ENCODE measurements at places on chromosomes 4 and X.
A peak's percentile ranks its signal among the peaks of the same experiment; 100 is the strongest.

DNA sequence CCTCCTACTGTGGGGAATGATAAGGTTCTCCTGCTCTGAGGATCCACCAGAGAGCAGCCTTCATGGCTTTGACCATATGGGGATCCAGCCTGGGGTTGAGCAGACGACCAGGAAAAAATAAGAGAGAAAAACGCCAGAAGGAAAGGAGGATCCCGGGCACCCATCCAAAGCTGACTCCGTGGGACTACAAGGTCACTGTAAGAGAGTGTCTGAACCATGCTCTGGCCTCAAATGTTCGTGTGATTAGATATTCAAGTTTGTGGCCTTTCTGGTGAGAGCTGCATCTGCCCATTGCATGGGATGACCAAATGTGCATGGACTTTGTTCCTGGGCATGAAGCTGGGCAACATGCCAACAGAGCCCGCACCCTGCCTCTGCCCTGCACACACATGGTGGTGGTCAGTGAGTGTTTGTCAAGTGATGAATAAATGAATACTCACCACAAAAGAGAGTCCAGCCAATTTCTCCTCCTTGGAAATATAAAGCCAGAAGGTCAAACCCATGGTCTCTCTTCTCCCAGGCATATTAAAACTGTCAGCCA lies 346.0 kb upstream of the GATB start:
- DNase-seq, result no peak

DNA sequence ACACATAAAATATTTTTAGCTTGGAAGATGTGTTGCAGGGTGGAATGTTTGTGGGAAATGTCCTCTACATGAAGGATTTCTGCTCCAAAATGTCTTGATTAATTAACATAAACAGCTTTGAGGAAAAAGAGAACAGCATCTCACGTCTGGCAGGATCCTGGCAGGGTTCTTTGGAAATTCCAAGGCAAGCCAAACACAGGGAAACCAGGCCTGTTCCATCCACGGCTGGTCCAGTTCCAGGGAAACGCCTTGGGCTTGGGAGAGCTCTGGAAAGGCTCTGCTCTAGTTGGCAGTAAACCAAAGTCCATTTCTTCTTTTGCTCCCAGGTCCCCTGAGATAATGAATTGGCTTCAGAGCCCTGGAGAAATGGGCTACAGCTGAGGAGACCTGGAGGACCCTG lies 42.4 kb upstream of the GAB1 start:
- no peak for DNase-seq

DNA sequence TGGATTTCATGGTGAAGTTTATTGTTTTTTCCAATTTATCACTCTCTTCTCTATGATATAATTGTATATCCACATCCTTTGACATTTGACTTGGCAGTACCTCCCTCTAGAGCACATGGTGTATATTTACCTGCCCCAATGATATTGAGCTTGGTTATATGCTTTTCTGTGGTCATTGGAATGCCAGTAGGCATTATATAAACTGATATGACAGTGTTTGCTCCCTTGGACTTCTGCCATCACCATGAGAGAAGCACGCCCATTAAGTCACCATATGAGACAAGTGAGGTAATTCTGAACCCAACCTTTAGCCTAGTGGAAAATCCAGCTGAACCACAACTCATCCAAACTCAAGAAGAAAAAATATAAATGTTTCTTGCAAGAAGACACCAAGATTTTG lies 2761.5 kb downstream of the ARAP2 start:
- no peak for DNase-seq

DNA sequence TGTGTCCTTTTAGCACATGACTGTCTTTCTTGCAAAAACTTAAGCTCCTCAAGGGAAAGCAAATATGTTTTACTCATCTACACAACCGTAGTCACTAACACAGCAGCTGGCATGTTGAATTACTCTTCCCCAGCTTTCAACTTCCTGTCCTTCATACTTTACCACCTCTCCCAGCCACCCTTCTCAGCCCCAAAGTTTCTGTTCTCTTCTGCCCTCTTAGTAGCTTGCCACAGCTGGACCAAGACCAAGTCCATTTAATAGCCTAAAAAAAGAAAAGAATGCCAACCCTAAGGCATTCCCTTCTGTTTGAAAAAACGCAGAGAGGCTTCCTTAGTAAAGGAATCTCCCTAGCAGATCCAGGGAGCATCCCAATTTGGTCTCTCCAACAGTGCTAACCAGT lies 36.8 kb downstream of the SRPX2 start:
- no peak for DNase-seq

DNA sequence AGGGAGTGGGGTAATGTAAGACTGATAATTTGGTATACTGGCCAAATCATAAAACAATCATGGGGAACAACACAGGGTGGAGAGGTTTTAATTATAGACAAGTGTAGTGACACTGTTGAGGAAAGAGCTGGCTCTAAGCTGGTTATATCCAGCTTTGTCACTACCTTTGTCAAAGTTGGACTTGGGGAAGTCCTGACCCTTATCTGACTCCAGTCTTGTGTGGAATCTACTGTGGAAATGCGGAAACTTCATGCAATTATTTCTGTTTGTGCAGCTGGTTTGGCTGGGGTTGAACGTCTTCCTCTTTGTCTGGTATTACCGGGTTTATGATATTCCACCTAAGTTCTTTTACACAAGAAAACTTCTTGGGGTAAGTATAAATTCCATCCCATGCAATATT lies 2.0 kb downstream of the CYBB start:
- DNase-seq, result no peak

- DNase-seq, result no peak
These were observed 4.3 kb upstream of the FGG start for GRCh38 chr4:154616731-154617130.

GRCh38 chr4:26288355-26288909 lies 32.4 kb upstream of the RBPJ start:
- no peak for DNase-seq

- DNase-seq, result no peak
These were observed 12.6 kb upstream of the CCNQ start for GRCh38 chrX:153611298-153612095.

GRCh38 chr4:112895811-112896608 lies 153.4 kb upstream of the ANK2 start:
- no peak for DNase-seq

DNA sequence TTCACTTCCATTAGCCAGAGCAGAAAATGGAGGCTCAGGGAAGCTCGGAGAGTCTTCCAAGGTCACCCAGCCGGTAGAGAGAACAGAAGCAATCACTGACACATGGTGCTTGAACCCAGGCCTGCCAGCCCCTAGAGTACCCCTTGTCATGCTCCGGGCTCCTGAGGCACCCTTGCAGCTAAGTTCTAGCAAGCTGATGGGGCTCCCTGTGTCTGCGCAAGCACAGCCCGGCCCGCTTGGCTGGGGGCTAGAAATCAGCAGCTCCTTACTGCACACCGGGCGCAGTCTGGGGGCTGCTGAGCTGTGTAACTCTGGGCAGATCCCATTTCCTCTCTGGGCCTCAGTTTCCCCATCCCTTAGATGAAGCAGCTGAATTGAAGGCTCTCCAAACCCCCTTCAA lies 102.1 kb upstream of the PSAPL1 start:
- no peak for DNase-seq

- DNase-seq, result no peak
These were observed 831.5 kb downstream of the STIM2 start for GRCh38 chr4:27692158-27692557.

GRCh38 chr4:152106113-152106763 lies 345.4 kb upstream of the GATB start:
- no peak for DNase-seq

DNA sequence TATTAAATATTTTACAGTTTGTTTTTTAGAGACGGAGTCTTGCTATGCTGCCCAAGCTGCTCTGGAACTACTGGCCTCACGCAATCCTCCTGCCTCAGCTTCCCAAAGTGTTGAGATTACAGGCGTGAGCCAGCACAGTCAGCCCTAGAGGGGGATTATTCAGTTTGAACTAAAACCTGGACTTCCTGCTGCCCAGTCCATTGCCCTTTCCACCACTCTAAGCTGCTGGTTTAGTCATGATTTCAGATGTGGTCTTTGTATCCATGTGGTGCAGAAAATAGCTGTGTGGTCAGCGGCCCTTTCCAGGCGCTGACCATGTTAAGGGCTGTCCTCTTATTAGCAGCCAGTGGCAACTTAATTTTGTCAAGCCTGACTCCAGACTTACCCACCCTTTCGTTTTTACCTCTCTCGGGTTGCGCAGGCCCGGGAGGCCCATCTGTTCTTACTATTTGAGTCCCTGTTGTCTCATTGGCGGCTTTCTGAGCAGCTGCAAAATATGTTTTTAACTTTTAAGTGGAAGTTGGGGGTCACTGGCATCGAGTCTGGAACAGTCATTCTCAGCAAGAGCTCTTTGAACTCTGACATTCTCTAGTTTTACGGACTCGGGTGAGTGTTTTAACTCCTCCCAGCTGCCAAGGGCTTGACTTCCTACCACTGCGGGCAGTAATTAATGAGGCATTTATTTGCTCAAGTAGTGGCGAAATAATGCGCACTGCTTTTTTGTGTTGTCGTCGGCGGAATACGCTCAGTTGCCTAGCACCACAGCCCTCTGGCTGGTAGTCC lies 773 bp upstream of the VMA21 start:
- peak; percentile 18 for DNase-seq

- no peak for DNase-seq
These were observed 919.6 kb upstream of the DIAPH2 start for GRCh38 chrX:95764972-95765451.

GRCh38 chr4:121140716-121141460 lies 23.2 kb downstream of the TNIP3 start:
- DNase-seq, result no peak

GRCh38 chrX:4485912-4486311 lies 772.5 kb upstream of the PRKX start:
- DNase-seq, result no peak

DNA sequence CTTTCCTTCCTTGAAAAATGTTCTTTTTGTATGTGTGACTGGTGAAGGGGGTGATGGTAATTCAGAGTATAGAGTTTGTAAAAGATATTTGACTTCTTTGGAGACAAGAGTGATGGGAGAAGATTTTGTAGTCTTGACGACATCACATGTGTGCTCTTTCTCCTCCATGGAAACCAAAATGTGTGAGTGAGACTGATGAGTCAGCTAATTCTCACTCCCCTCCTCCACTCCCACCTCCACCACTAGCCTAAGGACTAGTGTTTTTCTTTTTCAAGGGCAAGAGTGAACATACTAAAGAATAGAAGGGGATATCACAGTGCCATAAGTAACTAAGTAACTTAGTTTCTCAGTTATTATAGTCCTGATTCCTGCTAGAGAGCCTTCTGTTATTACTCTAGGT lies 14.0 kb upstream of the DGKK start:
- DNase-seq, result no peak

DNA sequence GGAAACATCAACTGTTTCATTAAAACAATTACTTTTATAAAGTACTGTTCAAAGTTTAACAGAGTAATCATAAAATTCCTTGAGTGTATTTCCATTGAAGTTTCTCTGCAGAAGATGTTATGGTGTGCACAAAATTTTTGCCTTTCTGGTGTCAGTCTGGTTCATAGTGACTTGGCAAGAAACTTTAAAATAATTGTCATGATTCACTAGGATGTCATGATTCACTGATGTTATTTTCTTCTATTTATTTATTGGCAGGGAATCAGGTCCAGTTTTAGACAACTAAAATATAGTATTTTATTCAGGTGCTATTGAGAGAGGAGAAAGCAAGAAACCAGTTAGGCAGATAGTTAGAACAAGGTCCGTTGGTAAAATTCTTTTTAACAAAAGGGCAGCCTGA lies 3.8 kb downstream of the UGT2A1 start:
- DNase-seq, result no peak

DNA sequence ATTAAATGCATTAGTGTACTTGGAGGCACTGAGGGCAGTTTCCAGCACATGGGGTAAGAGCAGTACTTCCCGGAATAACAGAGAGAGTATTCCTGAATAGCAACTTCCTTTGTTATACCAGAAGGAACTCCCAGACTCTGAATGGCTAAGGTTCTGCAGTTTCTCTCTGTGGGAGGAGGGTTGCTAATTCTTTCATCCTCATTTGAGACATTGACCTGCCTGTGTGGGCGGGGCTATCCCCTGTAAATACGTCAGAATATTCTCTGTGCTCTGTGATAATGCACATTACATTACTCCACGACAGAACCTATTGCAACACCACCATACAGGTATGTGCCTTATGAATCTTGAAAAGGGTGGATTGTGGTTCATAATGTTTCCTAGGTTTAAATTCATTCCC lies 52.7 kb downstream of the SPINK2 start:
- no peak for DNase-seq

DNA sequence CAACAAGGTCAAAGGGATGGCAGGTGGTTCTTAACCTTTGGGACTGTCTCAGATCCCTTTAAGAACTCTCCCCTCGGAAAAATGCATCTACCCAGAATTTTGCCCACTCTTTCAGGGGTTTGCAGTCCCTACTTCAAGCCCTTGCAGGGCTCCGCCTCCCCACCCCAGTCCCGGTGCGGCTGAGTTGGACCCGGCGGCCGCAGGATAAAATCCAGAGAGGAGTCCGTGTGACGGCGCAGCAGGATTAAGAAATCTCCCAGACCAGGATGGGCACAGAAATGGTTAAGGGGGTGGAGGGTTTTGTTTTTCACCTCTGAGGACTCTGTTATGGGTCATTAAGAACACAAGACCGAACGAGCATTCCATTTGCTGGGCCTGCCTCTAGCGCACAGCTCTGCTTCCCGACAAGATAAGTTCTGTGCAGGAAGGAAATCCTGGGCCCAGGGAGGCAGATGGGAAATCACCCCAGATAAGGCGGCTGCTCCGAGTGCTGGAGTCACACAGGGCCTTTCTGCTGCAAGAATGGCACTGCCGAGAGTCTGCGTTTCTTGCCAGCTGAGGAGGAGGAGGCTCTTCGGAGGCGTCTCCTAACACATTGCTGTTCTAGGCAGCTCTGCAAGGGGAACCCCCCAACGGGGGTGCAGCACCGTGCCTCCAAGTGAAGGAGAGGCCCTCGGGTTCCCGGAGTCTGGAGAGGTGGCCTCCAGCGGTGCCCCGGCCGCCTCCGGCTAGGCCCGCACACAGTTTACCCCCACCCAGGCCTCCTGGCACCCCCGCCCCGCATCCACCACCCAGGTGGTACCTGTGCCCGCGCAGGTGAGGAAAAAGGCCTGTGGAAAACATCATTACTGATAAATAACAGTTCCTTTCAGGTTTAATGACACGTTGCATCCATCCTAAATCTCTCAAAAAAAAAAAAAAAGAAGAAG lies 277.6 kb downstream of the BCOR start:
- DNase-seq, result no peak

GRCh38 chr4:40831146-40831907 lies 81.6 kb downstream of the NSUN7 start:
- DNase-seq, result no peak

GRCh38 chr4:39346856-39347519 lies 19.2 kb downstream of the RFC1 start:
- no peak for DNase-seq

DNA sequence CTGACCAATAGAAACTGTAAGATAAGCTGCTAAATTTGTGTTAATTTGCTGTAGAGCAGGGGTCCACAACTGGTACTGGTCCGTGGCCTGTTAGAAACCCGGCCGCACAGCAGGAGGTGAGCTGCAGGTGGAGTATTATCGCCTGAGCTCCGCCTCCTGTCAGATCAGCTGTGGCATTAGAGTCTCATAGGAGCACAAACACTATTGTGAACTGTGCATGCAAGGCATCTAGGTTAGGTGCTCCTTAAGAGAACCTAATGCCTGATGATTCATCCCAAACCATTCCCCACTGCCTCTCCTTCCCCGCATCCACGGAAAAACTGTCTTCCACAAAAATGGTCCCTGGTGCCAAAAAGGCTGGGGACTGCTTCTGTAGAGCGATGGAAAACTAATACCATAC lies 19.7 kb downstream of the FBXW7 start:
- no peak for DNase-seq

All from stimulated activated CD4-positive, alpha-beta T cell treated with anti-CD3 and anti-CD28 coated beads, TNF-alpha, amount 100 ng/mL, for 48 hours (primary cell).